Right ventricle myocardium inferior (tissue), 1 donor: ENCODE measurements at places on chromosomes 1 and 21. TPM values are rescaled to one million over a fixed set of nuclear protein-coding genes. Genes with fewer than 3 reads are reported as not detected.

The TSPAN2 gene
- 10.3 TPM for total RNA-seq

The GSTM5 gene
- total RNA-seq = 2.8 TPM

DNA sequence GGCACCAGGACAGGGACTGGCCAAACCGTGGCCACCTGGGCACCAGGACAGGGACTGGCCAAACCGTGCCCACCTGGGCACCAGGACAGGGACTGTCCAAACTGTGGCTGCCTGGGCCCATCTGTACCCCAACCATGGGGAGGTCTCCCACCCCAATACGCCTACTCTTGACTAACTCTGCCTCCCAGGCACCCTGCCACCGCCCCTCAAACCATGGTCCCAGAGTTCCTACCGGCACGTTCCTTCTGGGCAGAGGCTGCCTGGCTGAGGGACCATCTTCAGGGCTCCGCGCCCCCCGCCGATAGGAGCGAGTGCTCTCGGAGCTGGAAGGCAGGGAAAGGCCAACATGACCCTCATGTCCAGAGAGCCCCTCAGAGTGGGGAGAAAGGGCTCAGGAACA, 6.3 kb upstream of the TCEA3 start:
- no peak for DNase-seq

DNA sequence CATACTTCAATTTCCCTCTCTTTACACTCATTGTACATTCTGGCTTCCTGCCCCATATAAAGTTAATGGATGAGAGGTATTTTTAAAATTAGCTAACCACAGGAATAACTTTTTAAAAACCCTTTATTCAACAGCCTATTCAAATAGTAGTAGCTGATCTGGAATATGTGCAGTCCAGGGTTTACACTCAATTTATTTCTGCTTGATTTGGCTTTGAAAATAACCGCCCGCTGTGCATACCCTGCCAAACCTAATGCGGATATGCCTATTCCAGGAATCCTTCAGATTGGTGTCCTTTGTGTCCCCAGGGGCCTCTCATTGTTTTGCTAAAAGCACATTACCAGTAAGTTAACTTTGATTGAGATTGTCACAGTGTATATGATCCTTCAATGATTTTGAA, 1686.2 kb downstream of the PLA2G4A start:
- no peak for DNase-seq

DNA sequence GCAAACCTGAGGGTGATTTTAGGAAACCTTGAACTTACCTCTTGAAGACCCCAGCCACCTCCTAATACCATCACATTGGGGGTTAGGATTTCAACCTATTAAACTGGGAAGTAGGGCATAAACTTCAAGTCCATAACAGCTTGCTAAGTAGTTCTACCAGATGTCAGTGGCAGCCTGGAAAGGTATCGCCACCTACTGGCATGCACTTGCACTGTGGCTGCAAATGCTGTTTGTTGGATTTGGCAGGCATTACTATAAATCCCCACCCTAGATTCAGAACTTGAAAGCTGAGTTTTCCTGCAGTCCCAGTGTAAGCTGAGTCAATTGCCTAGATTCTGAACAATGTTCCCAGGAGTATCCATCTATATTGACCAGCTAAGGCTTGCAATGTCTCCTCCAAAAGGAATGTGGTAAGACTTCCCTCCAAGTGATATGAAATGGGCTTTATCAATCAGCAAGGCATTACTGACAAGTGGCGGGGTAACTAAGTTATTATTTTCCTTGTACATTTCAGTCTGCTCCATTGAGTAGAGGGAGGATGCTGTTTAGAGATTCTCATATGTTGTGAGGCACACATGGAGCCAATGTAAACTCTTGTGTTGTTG, 474.5 kb downstream of the PTPRC start:
- no peak for DNase-seq

GRCh38 chr1:65554829-65555228, 134.4 kb downstream of the LEPR start:
- no peak for DNase-seq

DNA sequence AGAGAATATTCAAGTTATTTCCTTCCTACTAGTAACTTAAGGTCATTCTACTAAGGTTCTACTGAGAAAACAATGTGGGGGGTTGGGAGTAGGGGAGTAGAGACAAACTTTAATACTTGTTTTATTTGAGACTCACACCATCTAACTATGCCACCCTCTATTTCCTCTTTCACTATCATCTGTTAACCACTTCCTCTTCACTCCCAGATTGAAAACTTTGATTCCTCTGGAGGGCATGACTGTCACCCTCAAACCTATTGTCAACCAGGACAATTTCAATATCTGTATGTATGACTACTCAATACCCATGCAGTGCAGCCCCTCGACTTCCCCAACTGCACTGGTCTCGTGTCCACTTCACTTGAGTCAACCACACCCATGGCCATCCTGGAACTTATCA, 165.6 kb upstream of the POGK start:
- no peak for DNase-seq

The SPRR2G gene
- not detected for total RNA-seq

DNA sequence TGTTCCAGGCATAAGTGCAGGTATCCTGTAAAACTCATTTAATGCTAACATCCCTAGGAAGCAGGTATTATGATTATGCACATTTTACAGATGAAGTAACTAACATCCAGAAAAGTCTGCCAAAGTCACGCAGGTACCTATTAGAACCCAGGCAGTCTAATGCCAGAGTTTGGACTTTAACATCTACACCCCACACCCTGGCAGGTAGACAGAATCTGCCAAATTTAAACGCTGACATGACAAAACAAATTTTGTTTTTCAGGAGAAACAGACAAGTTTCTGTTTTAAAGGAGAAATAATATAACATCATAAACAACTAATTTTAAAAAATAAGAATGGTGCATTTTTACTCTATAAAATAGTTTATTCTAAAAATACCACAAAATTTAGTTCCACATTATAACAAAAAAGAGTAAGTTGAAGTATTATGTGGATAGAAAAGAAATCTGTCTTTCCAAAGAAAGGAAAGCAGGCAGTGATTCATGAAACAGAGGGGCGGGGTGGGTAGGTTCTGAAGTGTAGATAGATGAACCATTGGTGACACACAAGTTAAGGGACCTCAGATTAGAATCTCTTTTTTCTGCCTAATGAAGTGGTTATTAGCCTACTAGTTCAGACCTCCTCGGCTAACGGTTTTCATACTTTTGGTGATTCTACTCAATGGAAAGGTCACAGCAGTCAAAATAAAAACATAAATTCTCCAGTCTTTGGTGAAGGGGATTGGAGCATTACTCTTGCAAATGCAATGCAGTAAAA, 1.7 kb downstream of the ASPM start:
- DNase-seq = no peak

GRCh38 chr1:244346972-244347618, 104.6 kb downstream of the ADSS2 start:
- no peak for DNase-seq

The SHISAL2A gene
- not detected for total RNA-seq

GRCh38 chr1:3699596-3699995, 47.3 kb downstream of the TP73 start:
- DNase-seq = no peak

The C1orf167 gene
- 5.0 TPM for total RNA-seq

The MRAP gene
- total RNA-seq = 1.4 TPM

GRCh38 chr1:6873298-6874015, 88.2 kb downstream of the CAMTA1 start:
- no peak for DNase-seq

DNA sequence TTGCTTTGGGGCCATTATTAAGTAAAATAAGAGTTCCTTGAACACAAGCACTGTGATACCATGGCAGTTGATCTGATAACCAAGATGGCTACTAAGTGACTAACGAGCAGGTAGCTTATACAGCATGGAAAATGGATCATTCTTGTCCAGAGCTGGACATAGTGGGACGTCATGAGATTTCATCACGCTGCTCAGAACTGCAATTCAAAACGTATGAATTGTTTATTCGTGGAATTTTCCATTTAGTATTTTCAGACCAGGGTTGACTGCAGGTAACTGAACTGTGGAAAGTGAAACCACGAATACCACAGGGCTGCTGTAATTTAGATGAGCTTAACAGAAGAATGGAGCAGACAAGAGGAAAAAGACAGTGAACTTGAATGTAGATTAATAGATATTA, 38.9 kb downstream of the CCDC18 start:
- no peak for DNase-seq

DNA sequence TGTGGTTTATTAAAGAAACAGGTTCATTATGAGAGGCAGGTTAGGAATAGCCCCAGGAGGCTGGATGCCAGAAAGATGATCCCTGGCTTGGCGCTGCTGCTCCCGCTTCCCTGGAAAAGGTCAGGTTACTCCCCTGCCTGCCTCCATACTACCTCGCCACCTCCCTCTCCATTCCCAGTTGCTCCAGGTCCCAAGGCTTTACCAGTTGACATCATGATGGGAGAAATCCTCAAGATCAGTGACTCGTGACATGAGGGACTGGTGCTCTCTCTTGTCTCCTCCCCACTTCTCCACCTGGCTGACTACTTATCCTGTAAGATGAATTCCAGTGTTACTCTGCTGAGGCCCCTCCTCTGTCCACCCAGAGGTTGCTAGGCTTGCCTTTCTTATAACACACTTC, 19.7 kb downstream of the VASH2 start:
- no peak for DNase-seq

The NID1 gene
- total RNA-seq = 65.8 TPM

DNA sequence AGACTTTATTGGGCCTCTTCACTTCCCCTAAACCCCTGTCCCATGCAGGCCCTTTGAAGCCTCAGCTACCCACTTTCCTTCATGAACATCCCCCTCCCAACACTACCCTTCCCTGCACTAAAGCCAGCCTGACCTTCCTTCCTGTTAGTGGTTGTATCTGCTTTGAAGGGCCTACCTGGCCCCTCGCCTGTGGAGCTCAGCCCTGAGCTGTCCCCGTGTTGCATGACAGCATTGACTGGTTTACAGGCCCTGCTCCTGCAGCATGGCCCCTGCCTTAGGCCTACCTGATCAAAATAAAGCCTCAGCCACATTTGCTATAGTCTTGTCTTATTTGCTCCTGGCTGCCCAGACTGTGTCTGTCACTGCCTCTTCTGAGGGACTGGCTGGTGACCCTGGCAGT, 5.5 kb downstream of the GSTM4 start:
- DNase-seq = no peak

- no peak for DNase-seq
Observed at GRCh38 chr1:155168456-155169210, 4.5 kb downstream of the KRTCAP2 start.

DNA sequence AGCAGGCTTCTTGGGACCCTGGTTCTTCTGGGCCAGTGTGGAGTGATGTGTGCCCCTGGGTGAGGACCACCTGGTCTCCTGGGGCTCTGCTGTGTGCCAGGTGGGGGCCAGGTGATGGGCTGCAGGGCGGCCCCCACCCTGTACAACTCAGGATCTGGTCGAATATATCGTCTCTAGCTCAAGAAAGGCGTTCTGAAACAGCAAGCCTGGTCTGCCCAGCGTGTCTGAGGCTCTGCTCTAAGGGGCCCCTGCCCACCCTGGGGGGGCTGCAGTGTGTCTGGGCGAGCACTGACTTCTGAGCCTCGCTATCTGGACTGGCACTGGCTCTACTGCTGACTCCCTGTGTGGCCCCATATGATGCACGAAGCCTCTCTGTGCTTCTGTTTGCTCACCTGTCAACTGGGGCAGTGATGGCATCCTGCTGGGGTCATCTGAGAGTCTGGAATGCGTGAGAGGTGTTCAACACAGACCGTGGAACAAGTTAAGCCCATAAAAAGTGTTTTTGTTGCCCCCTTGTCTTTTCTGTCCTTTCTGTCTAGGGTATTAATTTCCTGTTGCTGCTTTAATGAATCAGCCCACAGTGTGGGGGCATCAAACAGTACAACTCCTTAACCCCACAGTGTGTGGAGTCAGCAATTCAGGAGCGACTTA, 56.0 kb upstream of the TRAPPC10 start:
- DNase-seq = no peak

DNA sequence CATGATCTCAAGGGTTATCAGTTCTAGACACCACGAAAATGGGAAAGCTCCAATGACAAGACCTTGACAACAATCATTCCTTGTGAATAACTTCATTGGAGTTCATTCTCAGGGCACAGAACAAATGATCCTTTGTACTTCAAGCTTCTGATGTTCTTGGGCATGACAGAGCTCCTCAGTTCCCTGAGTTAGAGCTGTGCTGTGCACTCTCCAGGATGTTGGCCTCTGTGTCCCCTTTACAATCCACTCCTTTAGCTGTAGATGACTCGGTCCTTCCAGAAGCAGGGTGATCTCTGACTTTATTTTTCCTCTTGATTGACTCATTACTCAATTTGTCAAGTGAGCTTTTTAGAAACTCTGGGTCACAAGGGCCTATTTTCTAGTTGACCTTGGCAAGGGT, 3.9 kb upstream of the FAM78B start:
- no peak for DNase-seq

The PTGFR gene
- 1.3 TPM for total RNA-seq

GRCh38 chr21:45442276-45442675, 37.3 kb downstream of the COL18A1 start:
- DNase-seq = peak; percentile 21

The KRTAP21-3 gene
- total RNA-seq = not detected

The FCRL1 gene
- not detected for total RNA-seq
